ENCODE measurements at places on chromosomes 3 and 15.

DNA sequence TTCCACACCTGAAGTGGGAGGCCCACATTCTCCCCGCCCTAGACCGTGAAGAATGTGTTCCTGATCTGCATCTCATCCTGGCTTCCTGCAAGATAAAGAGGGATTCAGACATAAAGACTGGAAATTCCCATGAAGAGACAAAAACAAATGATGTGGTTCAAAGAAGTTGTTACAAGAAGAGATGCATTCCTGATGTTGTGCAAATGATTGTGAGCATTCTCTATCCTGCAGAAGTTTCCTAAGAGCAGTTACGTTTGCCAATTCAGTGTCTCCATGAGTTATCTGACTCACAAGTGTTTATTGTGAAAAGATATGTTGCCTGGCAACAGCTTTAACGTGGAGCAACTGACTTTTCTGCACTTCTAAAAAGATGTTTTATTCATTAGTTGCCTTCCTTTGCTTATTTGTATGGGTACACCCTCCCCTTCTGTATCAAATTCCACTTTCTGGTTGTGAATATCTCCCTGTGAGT is 107.8 kb downstream of the ZIC4 start:
- DNase-seq, result no peak

DNA sequence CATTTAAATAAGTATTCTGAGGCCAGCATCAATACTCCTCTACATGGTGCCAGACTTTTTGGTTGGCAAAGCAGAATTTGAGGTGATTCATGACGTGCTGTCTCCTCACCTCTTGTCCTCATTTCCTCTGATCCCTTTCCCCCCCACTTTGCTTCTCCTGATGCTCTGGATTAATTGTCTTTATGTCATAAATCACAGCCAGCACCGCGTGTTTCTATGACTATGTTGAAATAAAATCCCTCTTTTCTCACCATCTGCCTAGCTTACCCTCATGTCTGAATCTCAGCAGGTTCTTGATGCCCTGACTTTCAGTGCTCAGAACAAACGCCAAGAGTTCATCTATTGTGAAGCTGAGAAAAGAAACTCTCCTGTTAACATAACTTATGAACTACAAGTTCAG is 19.7 kb upstream of the PTPRG start:
- DNase-seq, result no peak

GRCh38 chr15:80550219-80550907 is 144.7 kb upstream of the ABHD17C start:
- no peak for DNase-seq

GRCh38 chr15:85475317-85475701 is 94.9 kb downstream of the AKAP13 start:
- no peak for DNase-seq

GRCh38 chr15:73369154-73369694 is 466 bp upstream of the HCN4 start:
- DNase-seq, result peak; percentile 23

DNA sequence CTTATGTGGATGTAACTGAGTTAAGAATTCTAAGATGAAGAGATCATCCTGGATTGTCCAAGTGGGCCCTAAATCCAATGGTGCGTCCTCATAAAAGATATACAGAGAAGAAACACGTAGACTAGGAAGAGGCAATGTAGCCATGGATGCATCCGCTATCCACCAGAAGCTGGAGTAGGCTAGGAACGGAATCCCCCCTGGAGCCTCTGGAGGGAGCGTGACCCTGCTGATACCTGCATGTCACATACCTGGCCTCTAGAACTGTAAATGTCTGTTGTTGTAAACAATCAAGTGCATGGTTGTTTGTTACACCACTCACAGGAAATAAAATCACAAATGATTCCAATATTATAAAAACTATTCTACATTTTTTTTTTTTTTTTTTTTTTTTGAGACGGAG is 254.5 kb upstream of the RORA start:
- DNase-seq, result no peak

DNA sequence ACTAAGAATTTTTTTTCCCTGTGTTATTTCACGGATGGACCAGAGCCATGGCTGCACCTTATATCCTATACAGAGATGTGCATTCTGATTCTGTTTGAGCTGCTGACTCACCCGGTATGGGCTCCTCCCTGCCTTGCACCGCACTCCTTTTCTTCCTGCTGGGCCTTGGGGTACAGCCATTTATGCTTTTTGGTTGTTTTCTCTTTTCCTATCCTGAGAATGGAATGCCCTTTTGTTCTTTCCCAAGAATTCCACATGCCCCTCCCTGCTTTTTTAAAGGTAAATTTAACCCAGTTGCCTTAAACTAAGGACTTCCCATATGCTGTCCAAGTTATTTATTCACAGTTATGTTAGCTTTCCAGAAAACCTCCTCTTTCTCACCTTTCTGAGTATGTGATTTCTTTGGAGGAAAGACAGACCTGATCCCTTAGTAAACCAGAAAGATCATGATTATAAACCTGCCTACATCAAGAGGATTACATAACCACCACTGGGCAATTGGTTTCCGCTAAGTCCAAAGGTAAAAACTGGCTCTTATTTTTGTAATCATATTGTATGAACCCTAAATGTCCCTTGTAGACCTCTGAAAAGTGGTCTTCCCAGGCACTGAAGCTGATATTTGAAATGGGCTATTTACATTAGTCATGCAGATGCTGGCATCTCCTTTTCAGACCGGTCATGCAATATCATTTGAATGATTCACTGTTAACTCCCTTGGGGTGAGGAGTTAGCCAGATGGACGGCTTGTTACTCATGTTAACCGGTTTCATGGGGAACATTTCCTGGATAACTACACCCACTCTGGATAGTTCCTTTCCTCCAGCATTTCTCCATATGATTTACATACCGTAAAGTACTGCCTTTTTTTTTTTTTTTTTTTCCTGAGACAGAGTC is 45.5 kb downstream of the TMOD3 start:
- no peak for DNase-seq

GRCh38 chr3:164155400-164155799 is 922.9 kb downstream of the SI start:
- DNase-seq, result no peak

DNA sequence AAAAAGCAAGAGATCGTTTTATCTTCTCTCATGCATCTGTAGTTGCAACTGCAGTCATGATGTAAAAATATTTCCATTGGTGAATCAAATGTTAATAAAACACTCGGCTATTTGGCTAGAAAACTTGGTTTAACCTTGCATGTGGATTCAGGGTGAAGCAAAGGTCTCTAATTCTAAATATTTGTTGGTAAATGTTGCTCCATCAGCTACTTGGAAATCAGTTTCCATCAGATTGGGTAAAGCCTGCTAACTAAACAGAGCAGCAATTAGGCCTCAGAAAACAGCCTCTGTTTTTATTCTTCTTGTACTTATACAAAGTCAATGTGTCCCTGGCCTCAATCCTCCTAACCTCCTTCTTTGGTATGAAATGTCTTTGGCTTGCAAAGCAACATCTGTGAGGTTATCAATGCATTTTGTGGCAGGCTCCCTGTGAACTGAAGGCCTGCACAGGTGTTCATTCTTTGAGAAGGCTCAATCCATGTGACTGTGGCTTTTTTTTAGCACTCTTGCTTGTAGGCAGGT is 312.3 kb downstream of the WDR72 start:
- no peak for DNase-seq

- no peak for DNase-seq
Observed at GRCh38 chr3:175495331-175495730, 636.2 kb downstream of the NAALADL2 start.

DNA sequence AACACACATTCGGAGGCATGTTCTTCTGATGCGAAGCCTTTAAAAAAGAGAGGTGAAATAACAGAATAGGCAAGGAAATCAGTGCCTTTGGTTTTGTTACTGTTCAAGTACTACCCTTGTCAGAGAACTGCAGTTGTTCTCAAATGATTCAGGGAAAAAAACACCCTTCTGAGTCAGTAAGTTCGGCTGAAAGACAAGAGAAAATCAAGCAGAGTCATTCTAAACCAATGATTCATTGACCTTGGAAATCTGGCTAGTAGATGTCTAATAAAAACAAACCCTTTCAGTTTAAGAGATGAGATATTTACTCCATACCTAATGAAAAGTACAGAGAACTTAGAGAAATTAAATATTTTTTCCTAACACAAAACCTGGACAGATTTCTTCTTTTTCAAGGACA is 72.7 kb upstream of the ABI3BP start:
- DNase-seq, result no peak

- DNase-seq, result no peak
Observed at GRCh38 chr3:181701096-181701495, 10.6 kb upstream of the SOX2 start.

GRCh38 chr3:192273697-192274010 is 453.7 kb downstream of the FGF12 start:
- DNase-seq, result no peak

DNA sequence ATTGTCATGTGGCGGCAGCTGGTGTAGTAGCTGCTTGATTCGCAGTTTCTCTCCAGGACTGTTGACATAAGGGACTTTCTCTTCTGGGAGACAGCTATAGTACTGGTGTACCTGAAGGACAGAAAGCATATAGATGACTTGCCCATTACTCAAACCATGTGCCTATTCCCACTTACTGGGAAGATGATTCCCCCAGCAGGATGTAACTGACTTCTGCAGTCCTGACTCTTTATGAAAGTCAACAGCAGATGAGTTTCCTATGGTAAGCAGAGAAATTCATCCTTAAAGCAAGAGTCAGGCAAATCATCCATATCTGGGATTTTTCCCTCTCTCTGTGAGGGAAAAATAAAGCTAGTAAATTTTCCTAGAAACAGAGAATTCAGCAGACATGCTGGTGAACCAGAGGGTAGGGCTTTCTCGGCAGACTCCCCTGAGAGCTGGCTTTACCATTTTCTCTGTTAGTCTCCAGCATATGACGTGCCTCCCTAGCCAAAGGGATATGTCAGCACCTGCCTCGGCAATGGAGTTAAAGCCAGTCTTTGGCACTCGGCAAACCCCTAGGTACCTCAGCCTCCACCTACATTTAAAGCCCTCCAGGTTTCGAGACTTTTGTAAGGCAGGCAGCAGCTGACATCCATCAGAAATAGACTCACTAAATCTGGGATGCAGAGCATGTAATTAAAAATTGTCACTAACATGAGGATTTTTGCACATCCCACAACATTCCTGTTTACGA is 62.1 kb downstream of the PRICKLE2 start:
- no peak for DNase-seq

DNA sequence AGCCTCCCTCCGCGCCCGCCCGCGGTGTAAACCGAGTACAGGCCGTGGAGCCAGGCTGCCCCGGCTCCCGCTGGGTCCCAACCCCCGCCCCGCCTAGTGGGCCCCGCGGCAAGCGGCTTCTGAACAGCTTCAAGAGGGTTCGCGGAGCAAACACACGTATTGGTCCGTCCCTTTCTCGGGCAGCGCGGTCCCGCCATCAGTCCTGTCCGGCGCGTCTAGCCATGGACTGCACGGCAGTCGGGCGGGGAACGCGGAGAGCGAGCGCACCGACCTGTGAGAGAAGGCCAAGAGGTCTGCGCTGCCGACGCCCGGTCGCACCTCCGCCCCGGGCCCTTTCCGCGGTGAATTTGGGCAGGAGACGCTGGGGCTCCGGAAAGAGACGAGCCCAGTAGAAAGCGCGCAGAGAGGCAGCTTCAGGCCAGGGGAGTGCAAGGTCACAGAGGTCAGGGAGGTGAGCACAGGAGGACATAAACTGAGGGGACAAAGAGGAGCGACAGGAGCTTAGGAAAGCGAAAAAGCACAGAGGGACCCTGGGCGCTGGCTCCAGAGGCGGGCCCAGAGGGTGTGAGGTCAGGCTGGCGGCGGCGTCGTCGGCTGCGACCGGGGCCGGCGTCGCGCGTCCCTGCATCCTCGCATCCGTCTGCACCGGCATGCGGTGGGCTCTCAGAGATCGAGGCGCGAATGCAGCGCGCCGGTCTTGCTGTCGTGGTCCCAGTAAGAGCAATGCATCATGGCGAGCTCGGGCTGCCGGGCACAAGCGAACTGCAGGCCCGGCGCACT is 1.8 kb downstream of the FOXL2 start:
- DNase-seq, result peak; percentile 32

DNA sequence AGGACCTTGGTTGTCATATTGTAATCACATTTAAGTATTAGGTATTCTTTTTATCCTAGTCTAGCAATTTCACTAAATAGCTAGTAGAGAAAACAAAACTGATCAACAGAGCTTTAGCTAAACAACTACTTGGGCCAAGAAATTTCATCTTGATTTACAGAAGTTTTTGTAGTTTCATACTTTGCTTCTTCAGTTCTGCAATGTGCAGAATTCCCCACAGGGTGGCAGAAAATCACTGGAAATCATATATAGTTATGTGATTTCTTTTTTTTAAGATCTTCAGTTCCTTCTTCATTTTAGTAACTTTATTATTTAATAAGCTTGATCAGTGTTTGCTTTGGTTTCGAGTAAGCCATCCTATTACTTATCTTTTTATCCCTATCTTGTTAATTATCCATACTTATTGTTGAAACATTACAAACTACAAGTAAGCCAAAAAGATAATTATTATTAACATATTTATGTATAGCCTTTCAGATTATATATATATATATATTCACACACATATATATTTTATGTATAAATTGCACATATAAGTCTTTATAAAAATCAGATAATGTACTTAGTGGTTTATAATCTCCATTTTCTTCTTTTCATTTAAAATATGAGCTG is 2.2 kb upstream of the BNIP2 start:
- peak; percentile 66 for DNase-seq

- no peak for DNase-seq
Observed at GRCh38 chr3:5319454-5319853, 131.9 kb downstream of the EDEM1 start.

- DNase-seq, result no peak
Observed at GRCh38 chr15:66937588-66937987, 127.8 kb upstream of the SMAD3 start.

DNA sequence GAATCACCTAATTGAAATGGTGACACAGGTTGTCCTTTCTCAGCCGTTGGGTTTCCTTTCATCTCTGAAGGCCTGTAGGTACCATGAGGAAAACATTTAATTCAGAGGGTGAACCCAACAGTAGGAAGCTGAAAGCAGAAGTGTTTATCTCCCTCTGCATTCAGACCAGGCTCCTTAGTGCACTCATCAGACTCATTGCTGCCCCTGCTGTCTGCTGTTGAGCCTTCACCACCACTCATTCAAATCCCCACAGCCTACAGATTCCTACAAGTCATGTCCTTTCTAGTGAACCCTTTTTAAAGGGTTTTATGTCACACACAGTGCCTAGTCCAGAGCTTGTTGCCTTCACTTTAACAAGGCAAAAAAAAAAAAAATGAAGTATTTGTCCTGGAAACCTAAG is 13.4 kb downstream of the WDR48 start:
- peak; percentile 42 for DNase-seq

DNA sequence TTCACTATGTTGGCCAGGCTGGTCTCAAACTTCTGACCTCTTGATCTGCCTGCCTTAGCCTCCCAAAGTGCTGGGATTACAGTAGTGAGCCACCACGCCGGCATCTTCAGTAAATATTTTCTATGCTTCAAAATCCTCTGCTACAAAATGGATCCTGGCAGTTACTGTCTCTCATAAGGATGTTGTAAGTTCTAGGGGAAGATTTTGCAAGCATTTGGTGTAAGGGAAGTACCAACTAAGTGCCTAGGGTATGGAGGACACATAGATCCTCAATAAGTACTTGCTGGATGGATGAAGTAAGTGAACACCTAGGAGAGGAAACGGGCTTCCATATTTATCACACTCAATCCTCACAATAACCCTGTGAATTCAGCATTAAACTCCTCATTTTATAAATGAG is 6.6 kb downstream of the TM4SF4 start:
- no peak for DNase-seq
